Calu3 (cell line): ENCODE measurements at places on chromosomes 7 and 10. TPM values are rescaled to one million over a fixed set of nuclear protein-coding genes. Genes with fewer than 3 reads are reported as not detected.
A peak's percentile ranks its signal among the peaks of the same experiment; 100 is the strongest.

The SCD gene
- 173 and 225 TPM in 2 replicates for total RNA-seq

DNA sequence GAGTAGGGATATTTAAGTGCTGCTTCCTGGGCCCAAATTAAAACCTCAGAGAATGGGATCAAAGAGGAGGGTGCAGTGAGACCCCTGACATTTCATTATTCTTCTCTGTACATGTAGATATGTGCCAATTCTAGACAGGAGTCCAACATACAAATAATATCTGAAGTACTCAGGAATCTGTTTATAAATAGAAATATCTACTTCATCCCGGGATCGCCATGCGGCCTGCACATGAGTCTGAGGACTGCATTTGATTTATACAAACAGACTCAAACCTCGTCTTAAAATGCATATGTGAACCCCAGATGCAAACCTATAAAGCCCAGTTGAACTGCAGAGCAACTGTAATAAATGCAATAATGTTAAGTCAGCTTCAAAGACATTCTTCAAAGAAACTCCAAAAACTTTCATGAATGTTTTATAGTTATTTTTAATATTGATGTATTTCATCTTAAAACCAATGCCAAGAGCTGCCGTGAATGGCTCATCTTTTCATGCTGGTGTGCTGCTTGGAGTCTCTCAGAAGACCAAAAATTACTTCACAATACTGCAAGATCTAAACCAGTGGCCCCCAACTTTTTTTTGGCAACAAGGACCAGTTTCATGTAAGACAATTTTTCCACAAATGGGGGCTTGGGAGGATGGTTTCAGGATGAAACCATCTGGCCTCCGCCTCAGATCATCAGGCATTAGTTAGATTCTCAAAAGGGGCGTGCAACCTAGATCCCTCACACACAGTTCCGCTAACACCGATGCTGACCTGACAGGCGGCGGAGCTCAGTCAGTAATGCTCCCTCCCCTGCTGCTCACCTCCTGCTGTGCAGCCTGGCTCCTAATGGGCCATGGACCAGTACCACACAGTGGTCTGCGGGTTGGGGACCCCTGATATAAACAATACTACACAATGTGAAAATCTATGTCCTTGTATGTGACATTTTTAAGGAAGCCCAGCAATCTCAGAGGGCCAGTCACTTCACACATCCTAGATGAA, 166.9 kb downstream of the PARD3 start:
- no peak overlapping the region for H3K4me3 ChIP-seq
- H3K4me1 ChIP-seq, result peaks cover 13% of the 10 kb centered on the region
- DNase-seq, result no peak
- H3K27me3 ChIP-seq, result no peaks in the 10 kb centered on the region
- H3K27ac ChIP-seq, result no peak overlapping the region

The MRLN gene
- total RNA-seq, result not detected in 2 replicates

The KLF14 gene
- total RNA-seq, result 0.17 TPM in 1 of 2 replicates, not detected in the other

GRCh38 chr10:118584181-118584954, 11.1 kb downstream of the PRLHR start:
- peaks cover 13% of the 10 kb centered on the region for H3K27me3 ChIP-seq
- H3K27ac ChIP-seq, result no peak overlapping the region
- peaks cover 20% of the 10 kb centered on the region for H3K4me1 ChIP-seq
- DNase-seq, result peak; percentile 19

DNA sequence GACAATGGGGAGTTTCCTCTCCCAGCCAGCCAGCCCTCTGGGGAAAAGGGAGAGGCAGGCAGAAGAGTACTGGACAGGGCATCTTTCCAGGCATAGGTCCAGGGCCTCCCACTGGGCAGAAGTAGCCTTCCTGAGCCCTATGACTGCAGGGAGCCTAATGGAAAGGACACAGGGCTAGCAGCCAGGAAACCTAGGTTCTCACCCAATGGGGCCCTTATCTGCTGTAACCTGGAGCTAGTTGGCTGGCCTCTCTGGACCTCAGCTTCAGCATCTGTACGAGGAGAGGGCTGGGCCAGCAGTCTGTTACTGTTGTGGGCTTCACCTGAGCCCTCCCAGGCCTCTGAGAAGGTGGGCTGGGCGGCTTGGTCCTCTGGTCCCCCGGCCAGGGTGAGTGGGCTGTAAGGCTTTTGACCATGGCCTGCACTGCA, 22.4 kb downstream of the LDB3 start:
- no peaks in the 10 kb centered on the region for H3K4me1 ChIP-seq
- H3K4me3 ChIP-seq, result no peak overlapping the region
- H3K36me3 ChIP-seq, result no peaks in the 10 kb centered on the region

- H3K27ac ChIP-seq, result no peak overlapping the region
- H3K27me3 ChIP-seq, result no peaks in the 10 kb centered on the region
- H3K4me1 ChIP-seq, result peaks cover 39% of the 10 kb centered on the region
- no peaks in the 10 kb centered on the region for H3K36me3 ChIP-seq
- H3K4me3 ChIP-seq, result no peak overlapping the region
Observed at GRCh38 chr10:5710859-5711258, 26.2 kb downstream of the TASOR2 start.

The CDC14C gene
- total RNA-seq, result 0.24 TPM in 1 of 2 replicates, not detected in the other

GRCh38 chr7:19519443-19520021, 189.3 kb downstream of the POLR1F start:
- peaks cover 21% of the 10 kb centered on the region for H3K4me1 ChIP-seq
- no peaks in the 10 kb centered on the region for H3K27me3 ChIP-seq
- peak overlapping the region; percentile 17 for H3K4me3 ChIP-seq
- H3K27ac ChIP-seq, result peak overlapping the region; percentile 58
- H3K36me3 ChIP-seq, result no peaks in the 10 kb centered on the region
- peak; percentile 22 for DNase-seq

- H3K27ac ChIP-seq, result no peak overlapping the region
- DNase-seq, result no peak
- peaks cover 12% of the 10 kb centered on the region for H3K36me3 ChIP-seq
- H3K27me3 ChIP-seq, result no peaks in the 10 kb centered on the region
- peaks cover 66% of the 10 kb centered on the region for H3K4me1 ChIP-seq
Observed at GRCh38 chr7:12694817-12695216, 7.4 kb downstream of the ARL4A start.

- no peak overlapping the region for H3K27ac ChIP-seq
- H3K4me3 ChIP-seq, result no peak overlapping the region
- peaks cover 17% of the 10 kb centered on the region for H3K4me1 ChIP-seq
- no peaks in the 10 kb centered on the region for H3K36me3 ChIP-seq
Observed at GRCh38 chr7:101804088-101804963, 13.1 kb upstream of the CUX1 start.

GRCh38 chr7:48667407-48667806, 256.9 kb upstream of the CDC14C start:
- no peak overlapping the region for H3K4me3 ChIP-seq
- no peaks in the 10 kb centered on the region for H3K36me3 ChIP-seq
- DNase-seq, result no peak
- no peaks in the 10 kb centered on the region for H3K4me1 ChIP-seq
- no peak overlapping the region for H3K27ac ChIP-seq
- H3K27me3 ChIP-seq, result no peaks in the 10 kb centered on the region

DNA sequence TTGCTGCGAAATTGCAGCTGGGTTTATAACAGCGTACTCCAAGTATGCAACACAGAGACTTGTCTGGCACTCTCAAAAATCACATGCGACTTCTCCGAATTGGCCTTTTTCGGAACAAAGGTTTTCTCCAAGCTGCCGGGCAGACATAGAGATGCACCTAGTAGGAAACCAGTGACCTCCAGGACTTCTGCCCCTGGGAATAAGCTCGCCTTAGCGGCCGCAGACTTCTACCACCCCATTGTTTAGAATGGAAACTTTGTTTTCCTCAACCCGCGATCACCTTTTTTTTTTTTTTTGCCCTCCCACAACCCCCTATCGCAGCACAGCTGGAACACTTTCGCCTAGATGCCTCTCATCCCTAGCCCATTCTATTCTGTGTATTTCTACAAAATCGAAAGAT, 4.9 kb upstream of the HOXA10 start:
- H3K4me1 ChIP-seq, result peaks cover 11% of the 10 kb centered on the region
- H3K27ac ChIP-seq, result no peak overlapping the region
- peak overlapping the region; percentile 56 for H3K4me3 ChIP-seq
- H3K27me3 ChIP-seq, result no peaks in the 10 kb centered on the region
- DNase-seq, result no peak

GRCh38 chr10:108005627-108006026, 841.1 kb upstream of the SORCS1 start:
- no peaks in the 10 kb centered on the region for H3K27me3 ChIP-seq
- no peak overlapping the region for H3K4me3 ChIP-seq
- no peaks in the 10 kb centered on the region for H3K4me1 ChIP-seq
- no peaks in the 10 kb centered on the region for H3K36me3 ChIP-seq

- H3K36me3 ChIP-seq, result peaks cover 70% of the 10 kb centered on the region
- peaks cover 30% of the 10 kb centered on the region for H3K4me1 ChIP-seq
- H3K27me3 ChIP-seq, result no peaks in the 10 kb centered on the region
Observed at GRCh38 chr10:985361-985760, 2.9 kb upstream of the GTPBP4 start.
